ENCODE measurements at places on chromosomes 5 and 9.

DNA sequence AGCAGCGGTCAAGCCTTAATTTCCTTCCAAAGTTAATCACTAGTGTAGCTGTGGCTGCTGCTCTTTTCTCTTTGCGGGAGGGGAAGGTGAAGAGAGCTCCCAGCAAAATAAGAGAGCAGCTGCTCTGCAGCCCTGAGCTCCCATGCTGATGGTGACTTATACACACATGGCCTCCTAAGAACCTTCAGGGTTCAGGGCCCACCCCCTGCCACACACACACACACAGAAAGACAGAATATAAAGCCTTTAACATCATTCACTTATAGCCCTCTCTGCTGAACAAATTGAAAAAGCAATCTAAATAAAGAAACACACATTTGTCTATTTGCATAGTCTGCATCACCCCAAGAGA, 43.6 kb downstream of the GAS1 start:
- DNase-seq: no peak

- DNase-seq: no peak
Observed at GRCh38 chr9:129145316-129145715, 32.7 kb downstream of the IER5L start.

DNA sequence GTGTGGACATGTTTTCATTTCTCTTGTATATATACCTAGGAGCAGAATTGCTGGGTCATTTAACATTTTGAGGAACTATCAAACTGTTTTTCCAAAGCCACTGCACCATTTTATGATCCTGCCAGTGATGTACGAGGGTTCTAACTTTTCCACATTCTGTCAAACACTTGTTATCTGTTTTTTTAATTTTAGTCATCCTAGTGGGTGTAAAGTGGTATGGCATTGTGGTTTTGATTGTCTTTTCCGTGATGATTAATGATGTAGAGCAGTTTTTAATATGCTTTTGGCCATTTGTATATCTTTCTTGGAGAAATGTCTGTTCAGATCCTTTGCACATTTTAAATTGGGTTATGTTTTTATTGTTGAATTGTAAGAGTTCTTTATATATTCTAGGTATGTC, 107.0 kb downstream of the MELK start:
- no peak for DNase-seq

- DNase-seq: no peak
Observed at GRCh38 chr5:164048359-164048926, 543.0 kb downstream of the MAT2B start.

DNA sequence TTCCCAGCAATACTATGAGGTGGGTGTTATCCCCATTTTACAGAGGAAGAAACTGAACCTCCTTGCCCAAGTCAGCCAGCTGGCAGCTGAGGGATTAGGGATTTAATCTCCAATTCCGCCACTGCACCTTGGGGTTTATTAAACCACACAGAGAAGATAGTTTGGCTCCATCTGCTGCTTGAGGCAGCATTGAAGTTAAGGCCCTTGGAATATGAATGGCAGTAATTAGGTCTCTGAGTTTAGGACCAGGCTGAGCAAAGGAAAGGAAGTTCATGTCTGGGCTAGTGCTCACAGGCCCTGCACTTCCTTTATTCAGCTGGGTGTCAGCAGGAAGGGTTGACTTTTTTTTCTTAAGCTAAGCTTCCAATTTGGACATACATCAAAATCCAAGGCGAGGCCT, 86.9 kb upstream of the GDNF start:
- DNase-seq: no peak

- DNase-seq: no peak
Observed at GRCh38 chr9:76534026-76534425, 75.0 kb downstream of the GCNT1 start.

DNA sequence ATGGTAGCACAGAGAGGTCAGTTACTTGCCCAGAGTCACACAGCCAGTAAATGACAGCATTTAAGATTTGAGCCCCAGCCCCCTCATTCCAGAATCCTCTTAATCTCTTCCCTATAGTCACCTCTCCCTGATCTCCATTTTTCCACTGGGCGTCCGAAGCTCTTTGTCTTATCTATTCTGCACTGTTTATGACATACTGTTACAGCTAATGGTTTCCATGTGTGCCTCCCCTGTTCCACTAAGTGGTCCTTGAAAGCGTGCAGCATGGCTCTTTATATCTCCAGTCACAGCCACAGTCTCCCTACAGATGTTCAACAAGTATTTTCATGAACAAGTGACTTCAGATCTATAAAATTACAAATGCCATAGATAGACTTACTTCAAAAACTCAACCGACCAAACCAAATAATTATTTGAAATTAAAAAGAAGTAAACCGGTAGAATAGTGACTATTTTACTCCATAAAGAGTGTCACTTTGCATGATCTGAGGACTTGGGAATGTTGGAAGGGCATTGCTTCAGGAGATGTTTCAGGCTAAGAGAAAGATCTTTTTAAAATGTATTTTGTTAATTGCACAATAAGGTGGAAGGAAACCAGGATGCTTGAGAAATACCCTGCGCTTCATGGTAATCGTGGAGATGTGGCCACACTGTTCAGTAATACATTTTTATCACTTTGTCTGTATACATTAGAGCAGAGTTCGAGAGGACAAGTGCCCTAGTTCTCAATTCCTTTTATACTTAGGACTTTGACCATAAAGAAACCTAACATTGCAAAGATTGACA, 237.2 kb downstream of the FBXL7 start:
- no peak for DNase-seq

GRCh38 chr5:37838152-37838932, 1.5 kb downstream of the GDNF start:
- DNase-seq: no peak

All from stimulated activated CD8-positive, alpha-beta memory T cell treated with anti-CD3 and anti-CD28 coated beads, Interleukin-7, amount 100 ng/mL, for 48 hours (primary cell).